ENCODE measurements at places on chromosomes 3 and 15.

GRCh38 chr15:70054884-70055387 is 42.8 kb downstream of the TLE3 start:
- DNase-seq = no peak

GRCh38 chr15:34147371-34148140 is 45.7 kb downstream of the PGBD4 start:
- DNase-seq = peak; percentile 60

- peak; percentile 15 for DNase-seq
Observed at GRCh38 chr15:87219650-87220615, 1036.6 kb downstream of the NTRK3 start.

GRCh38 chr15:28098766-28099554 is at the start of gene OCA2:
Gene OCA2 (minus strand): TSS chr15:28099315. CDS start chr15:28081874, 17,441 bp downstream.
- peak; percentile 83 for DNase-seq

DNA sequence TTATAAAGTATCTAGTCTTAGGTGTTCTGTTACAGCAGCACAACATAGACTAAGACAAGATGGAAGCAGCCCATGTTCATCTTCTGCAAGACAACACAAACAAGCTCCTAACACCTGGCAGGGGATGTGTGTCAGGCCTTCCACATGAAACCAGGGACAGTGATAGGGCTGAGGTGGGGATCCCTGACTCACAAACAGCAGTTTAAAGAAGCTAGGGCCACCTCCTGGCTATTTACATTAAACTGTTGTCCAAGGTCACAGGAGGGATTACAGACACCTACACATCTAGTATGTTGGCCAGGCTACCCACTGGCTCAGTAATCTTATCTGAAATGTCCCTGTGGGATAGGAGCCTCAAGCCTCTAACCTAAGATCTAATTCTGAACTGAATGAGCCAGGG is 211.3 kb downstream of the MINAR1 start:
- DNase-seq = no peak

- peak; percentile 80 for DNase-seq
Observed at GRCh38 chr3:69142090-69142489, 19.7 kb upstream of the LMOD3 start.

DNA sequence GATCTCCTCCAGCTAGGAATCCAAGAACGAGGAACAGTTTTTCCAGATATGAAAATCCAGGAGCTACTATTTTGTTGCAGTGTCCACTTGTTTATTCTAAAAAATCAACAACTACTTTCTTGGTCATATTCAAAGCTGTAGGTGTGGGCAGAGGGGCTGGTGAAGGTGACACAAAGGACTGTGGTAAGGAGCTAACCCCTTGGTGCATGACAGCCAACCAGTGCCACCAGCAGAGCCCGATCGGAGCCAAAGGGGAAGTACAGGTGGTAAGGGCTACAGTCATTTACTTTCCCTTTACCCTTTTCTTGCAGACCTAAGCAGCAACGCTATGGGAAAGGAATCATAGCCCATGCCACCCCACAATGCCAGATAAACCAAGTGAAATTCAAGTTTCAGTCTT is 30.7 kb downstream of the PLA1A start:
- no peak for DNase-seq

- DNase-seq = no peak
Observed at GRCh38 chr15:80710635-80711554, 15.8 kb downstream of the ABHD17C start.
